NCI-H1436 (cell line): ENCODE measurements at places on chromosomes 7 and 10.

GRCh38 chr10:2054728-2055127, 317.4 kb upstream of the ADARB2 start:
- DNase-seq: no peak

DNA sequence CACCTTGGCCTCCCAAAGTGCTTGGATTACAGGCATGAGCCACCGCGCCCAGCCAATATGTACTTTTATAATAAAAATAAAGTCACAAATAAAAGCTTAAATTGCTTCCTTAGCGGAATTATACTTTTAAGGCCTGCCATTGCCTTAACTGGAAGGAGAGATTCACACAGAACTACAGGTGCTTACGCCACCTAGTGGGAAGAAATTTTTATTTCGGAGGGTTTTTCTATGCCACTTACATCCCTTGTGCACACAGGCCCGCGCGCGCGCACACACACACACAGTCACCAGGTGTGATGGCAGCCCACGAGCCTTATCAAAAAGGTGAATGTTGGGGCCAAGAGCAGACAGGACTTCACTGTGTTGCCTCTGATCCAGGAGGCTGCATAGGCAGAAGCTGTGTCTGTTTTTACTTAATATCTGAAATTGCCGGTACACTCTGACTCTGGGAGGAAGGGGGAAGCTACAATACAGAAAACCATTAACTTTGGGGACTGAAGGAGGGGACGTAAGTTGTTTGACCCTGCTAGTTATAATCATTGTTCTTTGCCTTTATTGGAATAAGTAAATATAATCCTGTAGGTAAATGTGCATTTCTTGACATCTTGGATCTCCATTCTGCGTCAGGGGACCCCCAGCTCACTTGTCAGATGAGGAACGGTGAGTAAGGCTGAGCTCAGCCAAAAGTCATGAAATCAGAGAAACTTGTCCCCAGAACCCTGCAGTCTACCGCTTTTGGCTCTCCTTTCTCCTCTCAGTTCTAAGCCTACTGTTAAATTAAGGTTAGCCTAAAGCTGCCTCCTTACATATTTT, 87.1 kb downstream of the SLC16A9 start:
- DNase-seq: no peak

DNA sequence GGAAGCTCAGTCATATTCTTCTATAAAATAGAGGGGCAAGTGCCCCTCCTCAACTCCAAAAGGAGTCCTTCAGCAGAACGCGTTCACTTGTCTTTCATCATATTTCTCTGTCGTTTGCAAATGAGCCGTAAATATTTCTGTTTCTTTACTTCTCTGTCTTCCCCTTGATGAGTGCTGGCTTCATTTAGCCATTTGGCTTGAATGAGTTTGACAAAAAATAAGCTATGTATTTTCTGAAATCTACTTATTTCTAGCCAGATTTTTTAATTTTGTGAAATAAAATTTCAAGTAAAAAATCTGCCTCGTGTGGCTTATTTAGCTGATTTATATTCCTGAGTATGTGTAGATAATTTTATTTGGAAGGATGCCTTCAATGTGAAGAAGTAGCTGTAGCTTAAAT, 170.8 kb upstream of the DGKB start:
- DNase-seq: no peak

DNA sequence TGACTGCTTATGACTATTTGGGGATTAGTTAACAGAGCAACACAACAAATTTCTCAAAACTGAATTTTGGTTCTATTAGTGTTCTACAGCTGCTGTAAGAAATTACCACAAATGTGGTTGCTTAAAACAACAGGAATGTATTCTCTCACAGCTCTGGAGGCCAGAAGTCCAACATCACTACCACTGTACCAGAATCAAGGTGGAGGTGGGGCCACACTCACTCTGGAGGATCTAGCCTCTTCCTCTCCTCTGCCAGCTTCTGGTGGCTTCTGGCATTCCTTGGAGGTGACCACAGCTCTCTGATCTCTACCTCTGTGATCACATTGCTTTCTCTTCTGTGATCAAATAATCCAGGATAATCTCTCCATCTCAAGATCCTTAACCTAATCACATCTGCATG, 194.7 kb upstream of the BMPER start:
- DNase-seq: no peak

GRCh38 chr7:91276909-91277308, 12.7 kb downstream of the FZD1 start:
- no peak for DNase-seq

- no peak for DNase-seq
Measured at GRCh38 chr7:30199271-30199670, 64.5 kb downstream of the MTURN start.

- no peak for DNase-seq
Measured at GRCh38 chr10:34231441-34232180, 583.5 kb downstream of the PARD3 start.

GRCh38 chr10:1659221-1659791, 78.0 kb downstream of the ADARB2 start:
- DNase-seq: no peak

DNA sequence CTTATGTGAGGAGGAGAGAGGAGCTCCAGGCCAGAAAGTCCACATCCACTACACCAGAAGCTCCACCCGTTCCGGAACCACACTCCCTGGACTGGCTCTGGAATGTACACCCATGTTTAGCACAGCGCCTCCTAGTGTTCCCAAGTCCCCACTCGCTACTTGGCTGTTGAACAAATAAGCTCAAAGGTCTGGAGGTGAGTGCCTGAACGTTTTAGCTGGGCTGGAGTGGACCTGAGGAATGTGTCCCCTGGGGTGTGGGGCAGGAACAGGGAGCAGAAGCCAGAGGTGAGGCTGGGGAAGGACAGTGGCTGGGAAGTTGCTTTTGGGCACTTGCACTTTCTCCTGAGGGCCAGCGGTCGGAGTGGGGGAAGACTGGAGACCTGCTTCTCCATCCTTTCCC, 164.1 kb upstream of the CDCA7L start:
- DNase-seq: no peak

DNA sequence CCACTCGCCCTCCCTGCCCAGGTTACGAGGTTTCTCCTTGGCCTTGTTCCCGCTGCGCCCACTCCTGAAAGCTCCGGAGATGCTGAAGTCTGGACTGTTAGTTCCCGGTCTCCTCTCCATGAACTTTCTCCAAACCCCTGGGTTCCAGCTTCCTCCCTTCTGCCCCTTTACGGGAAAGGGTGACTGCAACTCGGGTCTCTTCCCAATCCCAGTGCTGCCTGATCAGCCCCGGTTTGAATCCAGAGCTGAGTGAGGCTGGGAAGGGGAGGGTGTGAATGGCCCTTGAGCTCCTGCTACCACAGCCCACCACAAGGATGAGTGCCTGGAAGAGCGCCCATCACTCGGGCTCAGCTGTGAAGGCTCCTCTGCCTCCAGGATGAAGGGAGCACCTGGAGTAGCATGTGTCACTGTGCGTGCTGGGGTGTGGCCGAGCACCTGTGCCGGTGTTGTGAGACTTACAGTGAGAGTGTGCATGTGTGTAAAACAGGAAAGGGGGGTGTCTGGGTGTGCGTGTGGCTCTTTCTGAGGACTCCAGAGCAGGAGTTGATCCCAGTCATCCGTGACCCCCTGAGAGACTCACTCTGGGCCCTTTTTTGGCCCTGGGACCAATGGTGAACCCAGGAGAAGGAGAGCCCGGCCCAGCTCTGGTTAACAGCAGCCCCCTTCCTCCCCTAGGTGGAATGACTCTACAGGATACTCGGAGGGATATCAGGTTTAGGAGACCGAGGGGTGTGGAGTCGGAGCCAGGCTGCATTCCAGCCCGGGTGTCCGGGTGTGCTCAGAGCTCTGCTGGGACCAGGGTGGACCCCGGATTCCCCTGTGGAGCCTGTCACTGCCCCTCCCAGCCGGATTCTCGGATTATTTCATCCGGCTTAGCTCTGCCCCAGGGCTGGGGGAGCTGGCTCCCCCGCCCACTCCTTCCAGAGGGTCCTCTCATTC, 1.1 kb upstream of the ZNF467 start:
- no peak for DNase-seq

- DNase-seq: no peak
Measured at GRCh38 chr10:59536167-59537014, 173.3 kb downstream of the SLC16A9 start.
